ENCODE measurements at places on chromosomes 2 and 18. TPM values are rescaled to one million over a fixed set of nuclear protein-coding genes. Genes with fewer than 3 reads are reported as not detected.

- no peak for DNase-seq
Observed at GRCh38 chr18:12334366-12334808, 26.3 kb downstream of the TUBB6 start.

ANKRD36C gene
- total RNA-seq, result 17.6 TPM

DNA sequence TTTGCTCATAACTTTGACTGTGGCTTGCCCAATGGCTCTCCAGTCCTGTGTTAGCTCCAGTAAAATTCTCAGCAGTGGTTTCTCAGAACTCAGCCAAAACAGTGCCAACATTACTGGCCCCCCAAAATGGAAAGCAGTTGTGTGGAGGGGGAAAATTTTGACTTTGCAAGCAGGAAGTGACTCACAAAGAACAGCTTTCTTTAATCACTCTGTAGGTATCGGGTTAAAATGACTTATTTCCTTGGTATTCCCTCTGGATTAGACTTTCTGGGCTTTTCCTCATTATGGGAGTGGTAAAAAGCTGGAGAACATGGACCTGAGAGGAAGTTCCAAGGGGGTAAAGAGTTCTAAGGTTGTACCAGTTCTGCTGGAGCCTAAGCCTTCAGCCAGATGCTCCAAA lies 175.7 kb upstream of the RND3 start:
- peak; percentile 63 for DNase-seq

ANKRD53 gene
- not detected for total RNA-seq

DNA sequence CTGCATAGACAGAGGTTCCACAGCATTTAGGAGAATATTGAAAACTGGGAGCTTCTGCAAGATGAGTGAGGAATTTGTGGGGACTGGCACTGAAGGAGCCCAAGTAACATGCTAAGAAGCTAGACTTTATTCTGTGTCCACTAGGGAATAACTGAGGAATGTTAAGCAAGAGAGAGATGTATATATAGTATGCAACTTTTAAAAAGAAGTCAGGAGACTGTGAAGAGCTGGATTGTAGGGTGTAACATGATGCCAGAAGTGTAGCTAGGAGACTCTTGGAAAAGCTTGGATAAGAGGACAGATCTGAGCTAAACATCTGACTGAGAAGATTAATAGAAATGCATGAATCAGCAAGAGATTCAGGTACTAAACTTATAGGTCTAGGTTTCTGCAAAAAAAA lies 270.6 kb upstream of the MMADHC start:
- peak; percentile 3 for DNase-seq

All from PC-3 (cell line).